ENCODE measurements at places on chromosomes 3 and 15. TPM values are rescaled to one million over a fixed set of nuclear protein-coding genes. Genes with fewer than 3 reads are reported as not detected.
A peak's percentile ranks its signal among the peaks of the same experiment; 100 is the strongest.

- no peak for DNase-seq
These were observed 975.5 kb upstream of the CFAP20DC start for GRCh38 chr3:60025096-60026050.

- no peak for DNase-seq
These were observed 189.3 kb downstream of the OPA1 start for GRCh38 chr3:193782276-193782647.

GRCh38 chr3:156579427-156579851 is 24.5 kb upstream of the SSR3 start:
- DNase-seq = no peak

DNA sequence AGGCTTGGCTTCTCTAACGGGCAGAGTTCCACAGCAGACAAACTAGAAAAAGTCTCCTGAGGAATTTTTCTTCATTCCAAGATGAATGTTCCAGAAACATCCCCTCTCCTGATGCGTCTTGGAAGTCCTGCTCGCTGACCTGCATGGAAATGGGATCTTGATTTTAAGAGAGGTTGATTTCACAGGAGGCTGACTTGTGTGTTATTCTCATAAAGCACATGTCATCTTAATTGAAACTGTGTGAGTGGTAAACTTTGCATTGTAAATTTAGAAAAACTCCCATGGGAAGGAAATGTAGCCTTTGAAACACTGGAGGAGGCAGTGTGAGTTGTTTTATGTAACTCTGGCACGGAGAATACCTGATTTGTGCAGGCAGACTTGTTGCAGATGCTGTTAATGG is 337.8 kb upstream of the NR2E3 start:
- DNase-seq = no peak

DNA sequence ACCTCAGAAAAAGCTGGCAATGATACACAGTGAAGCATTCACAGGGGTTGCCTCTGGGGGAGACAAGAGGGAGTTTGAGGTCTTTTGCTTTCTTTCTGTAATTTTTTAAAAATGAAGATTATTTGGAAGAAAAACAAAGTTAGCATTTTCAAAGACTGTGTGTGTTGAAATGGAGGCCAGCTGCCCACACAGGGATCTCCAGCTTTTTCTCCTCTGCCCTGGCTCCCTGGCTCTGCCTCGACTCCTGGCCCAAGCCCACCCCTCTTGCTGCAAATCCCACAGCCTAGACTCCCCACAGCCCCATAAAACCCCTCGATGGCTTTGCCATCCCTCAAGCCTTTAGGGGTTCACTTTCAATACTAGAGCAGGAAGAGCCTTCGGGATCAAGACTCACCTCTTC is 68.4 kb downstream of the LINGO1 start:
- no peak for DNase-seq

DNA sequence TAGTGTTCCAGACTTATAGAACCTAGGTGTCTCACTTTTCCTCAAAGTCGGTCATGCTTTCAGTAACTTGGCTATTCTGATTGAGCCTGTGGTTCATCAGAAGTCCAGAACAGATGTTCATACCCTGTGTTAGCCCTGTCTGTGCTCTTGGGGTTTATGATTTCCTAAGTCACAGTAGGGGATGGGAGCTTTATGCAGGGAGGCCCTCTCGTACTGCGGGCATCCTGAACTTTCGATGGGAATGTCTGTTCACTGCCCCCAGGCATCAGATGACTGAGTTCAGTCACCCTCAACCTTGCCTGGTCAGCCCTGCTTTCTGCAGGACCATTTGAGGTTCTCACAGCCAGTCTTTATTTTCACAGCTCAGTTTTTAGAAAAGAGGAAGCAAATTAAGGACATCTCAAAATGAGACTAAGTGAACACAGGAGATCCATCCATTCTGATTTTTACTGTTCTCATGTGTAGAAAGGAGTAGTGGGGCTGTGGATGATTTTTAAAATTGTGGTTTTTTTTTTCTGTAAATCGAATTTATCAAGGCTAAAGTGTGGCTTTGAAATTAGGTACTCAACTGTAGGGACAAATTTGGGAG is 71.3 kb downstream of the CMTM8 start:
- no peak for DNase-seq

DNA sequence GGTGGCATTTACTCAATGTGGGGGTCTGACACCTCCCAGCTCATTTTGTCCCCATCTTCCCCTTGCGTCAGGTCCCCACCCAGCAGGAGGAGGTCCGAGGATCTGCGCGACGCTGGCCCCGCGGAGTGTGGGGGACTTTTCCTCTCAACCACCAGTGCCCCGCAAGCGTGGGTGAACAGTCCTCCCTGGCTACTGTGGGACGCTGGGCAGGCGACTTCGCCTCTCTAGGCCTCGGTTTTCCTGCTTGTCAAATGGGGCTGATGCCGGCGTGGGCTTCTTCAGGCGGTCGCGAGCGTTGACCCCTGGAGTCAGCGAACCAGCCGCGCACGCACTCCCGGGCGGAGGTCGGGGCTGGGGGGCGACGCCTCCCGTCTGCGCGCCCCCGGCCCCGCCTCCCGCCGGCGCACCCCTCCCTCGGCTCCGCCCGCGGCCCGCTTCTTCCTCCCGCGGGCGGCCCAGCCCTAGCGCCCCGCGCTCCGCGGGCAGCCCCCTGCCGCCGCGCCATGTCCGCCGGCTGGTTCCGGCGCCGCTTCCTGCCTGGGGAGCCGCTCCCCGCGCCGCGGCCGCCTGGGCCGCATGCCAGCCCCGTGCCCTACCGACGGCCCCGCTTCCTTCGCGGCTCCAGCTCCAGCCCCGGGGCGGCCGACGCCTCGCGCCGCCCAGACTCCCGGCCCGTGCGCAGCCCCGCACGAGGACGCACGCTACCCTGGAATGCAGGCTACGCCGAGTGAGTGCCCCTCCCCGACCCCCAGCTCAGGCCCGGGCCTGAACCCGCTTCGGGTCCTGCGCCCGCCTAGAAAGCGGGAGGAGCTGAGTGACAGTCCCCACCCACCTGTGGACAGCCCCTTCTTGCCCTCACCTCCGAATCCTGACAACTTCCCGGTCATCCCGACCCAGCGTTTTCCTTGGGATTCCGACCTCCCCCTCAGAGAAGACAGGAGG is at the start of gene PPM1M:
Gene PPM1M (plus strand): TSS at position 438 of the 942 bp plus-strand sequence. CDS start 66 bp downstream, at position 504.
- peak; percentile 73 for DNase-seq

- DNase-seq = peak; percentile 2
These were observed 16.3 kb upstream of the DOCK3 start for GRCh38 chr3:50658416-50658815.

DNA sequence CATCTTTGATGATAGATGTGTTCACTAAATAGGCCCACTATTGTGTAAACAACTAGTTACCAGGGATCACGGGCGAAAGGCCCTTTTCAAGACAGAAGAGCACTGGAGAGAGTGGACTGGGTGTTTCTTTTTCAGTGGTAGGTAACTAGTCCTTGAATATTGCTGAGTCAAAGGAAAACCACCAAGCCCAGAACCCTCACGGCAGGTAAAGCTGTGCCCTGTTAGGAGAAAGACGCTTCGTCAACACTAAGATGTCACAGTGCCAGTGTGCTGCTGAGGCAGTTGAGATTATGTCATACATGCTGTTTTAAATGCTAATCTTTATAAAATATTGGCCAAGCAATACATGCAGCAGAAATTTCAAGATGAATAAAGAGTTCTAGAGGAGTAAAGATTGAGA is 578.6 kb downstream of the PYDC2 start:
- no peak for DNase-seq

DNA sequence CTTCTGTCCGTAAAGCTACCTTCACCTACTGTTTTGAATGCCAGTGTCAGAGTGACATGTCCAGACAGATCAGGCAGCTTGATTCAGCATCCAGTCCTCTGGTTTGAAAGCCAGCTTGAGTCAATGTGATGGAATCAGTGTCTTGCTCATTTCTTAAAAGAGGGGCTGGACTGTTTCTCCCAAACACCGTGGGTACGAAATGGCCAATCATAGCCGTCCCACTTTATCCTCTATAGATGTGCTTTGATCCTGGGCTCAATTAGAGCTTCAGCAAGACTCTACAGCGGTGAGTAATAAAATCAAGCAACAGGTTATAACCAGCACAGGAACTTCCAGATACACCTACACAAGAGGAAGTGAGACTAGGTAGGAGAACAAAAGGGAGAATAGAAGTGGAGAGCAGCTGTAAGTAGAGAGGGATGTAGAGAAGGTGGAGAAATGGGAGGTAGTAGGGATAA is 17.0 kb upstream of the OR5K1 start:
- no peak for DNase-seq

- DNase-seq = no peak
These were observed 16.3 kb upstream of the LCTL start for GRCh38 chr15:66581972-66582537.

GRCh38 chr3:155412904-155413303 is 119.4 kb upstream of the STRIT1 start:
- no peak for DNase-seq

DNA sequence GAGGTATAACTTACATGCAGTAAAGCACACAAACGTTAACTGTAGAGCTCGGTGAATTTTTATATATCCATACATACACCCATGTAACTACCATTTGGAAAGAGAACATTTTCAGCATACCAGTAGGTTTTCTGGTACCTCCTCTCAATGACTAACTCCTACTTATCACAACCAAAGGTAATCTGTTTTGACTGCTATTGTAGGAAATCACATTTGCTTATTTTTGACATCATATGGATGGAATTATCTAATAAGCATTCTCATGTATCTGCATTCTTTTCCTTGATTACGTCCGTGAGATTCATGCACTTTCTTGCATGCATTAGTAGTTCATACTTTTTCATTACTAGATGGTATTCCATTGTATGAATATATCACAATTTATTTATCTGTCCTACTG is 76.8 kb downstream of the CSNK1G1 start:
- DNase-seq = no peak

- DNase-seq = peak; percentile 27
These were observed 212.3 kb downstream of the FGF12 start for GRCh38 chr3:192514754-192515663.

GRCh38 chr3:146343551-146343950 is 92.6 kb upstream of the PLSCR4 start:
- DNase-seq = no peak

- DNase-seq = no peak
These were observed 10.2 kb downstream of the GNB5 start for GRCh38 chr15:52180851-52181450.

DNA sequence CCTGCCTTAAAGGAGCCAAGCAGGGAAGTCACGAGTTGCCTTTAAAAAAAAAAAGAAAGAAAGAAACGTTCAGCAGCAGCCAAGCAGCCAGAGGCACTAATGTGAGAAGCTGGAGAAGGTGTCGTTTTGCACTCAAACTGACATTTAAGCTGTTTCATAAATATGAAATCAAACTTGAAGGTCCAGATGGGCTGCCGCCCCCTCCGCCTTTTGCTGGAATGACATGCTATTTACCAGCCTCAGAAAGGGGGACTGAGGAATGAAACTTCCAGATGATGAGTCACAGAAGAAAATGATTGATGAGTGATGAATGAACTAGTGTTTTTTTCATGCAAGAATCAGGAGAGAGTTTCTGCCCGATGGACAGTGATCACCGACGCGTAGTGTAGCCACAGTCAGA is 396.8 kb downstream of the IGSF11 start:
- no peak for DNase-seq

DNA sequence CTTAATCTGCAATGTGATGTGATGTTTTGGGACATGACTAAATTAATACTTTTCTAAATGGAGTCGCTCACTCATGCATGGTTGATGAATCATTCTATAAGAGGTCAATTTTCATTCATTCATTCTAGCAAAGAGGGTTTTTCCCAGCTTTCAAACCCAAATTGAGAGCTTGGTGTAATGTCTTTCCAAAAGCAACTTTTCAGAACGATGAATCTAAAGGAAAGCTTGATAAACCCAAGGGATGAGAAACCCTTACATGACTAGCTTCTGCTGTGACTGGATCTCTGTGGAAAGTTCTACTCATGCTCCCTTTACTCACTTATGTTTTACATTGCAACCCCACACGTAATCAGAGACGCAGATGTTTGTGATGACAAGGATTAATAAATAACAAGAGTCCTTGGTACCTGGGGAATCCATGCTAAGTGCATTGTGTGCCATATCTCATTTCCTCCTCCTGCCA is 47.7 kb downstream of the PDZRN3 start:
- no peak for DNase-seq

DNA sequence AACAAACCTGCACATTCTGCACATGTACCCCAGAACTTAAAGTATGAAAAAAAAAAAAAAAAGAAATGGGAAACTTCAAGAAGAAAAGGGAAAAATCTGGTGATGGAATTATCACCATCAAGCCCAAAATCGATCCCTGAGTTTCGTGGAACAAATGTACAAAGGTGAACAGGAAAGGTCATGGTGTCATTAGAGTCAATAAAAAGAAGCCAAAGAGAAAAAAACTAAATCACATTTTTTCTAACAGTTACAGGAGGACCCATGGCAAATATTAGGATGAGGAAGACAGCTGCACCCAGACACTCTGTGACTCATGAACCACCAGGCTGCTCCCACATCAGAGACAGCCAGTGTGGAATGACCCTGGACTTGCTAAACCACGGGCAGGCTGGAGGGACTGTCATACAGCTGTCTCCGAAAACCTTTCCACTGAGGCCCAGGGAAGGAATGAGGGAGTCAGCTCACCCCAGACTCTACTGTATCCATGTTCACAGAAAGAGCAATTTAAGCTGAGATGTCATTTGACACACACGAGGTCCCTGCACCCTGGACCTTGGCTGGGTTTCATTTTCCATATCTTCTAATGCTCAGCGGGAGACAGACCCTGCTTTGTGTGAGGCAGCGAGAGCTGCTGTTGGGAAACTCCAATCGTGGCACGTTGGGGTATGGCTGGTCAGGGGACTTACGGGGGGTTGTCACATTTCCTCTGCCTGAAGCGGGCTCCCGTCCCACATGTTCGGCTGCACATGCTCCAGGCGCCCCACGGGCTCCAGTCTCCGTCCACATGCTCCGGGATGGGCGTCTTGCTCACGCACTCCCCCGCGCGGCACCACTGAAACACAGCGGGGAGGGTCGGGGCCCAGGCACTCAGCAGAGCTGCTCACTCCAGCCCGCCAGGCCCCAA is 210.2 kb downstream of the ADAMTS17 start:
- peak; percentile 67 for DNase-seq

- DNase-seq = no peak
These were observed 1.9 kb downstream of the SETD5 start for GRCh38 chr3:9399337-9399703.

DNA sequence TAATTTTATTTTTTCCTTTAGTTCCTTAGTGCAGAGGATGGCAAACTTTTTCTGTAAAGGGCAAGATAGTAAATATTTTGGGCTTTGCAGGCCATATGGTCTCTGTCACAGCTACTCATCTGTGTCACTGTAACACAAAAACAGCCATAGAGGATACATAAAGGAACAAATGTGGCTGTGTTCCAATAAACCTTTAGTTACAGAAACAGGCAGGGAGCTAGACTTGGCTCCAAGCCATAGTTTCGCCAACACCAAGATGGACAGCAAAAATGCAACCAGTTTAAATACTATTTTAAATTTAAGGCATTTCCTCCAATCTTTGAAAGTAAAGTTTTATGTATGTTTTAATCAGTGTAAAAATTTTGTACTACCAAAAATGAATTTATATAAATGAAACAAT is 753.4 kb downstream of the FHIT start:
- DNase-seq = no peak

GRCh38 chr15:80509800-80510199 is 105.6 kb downstream of the ARNT2 start:
- peak; percentile 30 for DNase-seq

GRCh38 chr15:98799461-98800390 is 151.4 kb downstream of the IGF1R start:
- DNase-seq = no peak

The TF gene
- 0.11 TPM for total RNA-seq

The PRSS50 gene
- total RNA-seq = not detected

The ADIPOQ gene
- total RNA-seq = not detected

The CLN6 gene
- total RNA-seq = 45.1 TPM

The TRIM42 gene
- not detected for total RNA-seq

The RTP3 gene
- not detected for total RNA-seq

The TTLL13 gene
- total RNA-seq = 0.46 TPM

The USF3 gene
- total RNA-seq = 19.6 TPM

The UPK1B gene
- total RNA-seq = 0.25 TPM
